ENCODE measurements at places on chromosomes 16 and 17.

DNA sequence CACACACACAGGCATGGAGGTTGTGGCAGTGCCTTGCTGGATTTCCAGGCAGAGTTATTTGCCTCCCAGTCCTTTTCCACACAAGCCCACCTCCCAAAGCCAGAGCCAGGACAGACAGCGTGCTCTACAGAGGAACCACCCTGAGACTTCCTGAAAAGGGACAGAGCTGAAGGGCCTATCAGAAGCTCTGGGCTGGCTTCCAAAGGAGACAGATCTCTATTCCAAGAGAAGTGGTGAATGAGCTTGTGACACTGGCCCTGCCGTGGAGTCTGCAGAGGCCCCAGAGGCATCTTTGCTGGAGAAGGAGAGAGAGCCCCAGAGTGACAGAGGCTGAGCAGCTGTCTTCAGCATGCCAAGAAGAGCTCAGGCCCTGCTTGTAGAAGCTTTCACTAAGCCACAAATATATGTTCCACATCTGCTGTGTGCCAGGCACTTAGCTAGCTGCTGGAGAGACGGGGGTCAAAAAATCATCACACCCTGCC lies 8.3 kb upstream of the LPCAT2 start:
- no peak for DNase-seq

DNA sequence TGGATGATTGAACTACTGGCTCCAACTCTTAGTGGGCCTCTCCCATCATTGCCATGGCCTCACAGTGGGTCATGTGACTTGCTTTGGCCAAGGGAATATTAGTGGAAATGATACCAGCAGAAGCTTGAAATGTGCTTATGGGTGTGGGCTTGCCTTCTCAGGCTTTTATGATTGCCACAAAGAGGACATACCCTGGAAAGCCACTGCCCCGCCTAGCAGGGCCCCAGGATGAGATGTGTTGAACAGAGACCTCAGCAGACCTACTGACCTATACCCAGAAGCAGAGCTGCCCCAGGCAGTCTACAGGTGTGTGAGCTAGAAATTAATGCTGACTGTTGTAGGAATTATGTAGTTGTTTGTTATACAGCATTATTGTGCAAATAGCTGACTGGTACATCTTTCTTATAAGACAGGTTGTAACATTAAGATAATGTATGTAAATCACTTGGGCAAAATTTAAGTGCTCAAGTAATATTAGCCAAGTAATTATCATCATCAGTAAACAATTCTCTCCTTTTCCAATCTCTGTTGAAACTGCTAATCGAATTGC lies 67.8 kb upstream of the CDH5 start:
- DNase-seq = no peak

GRCh38 chr17:51375771-51376170 lies 115.4 kb downstream of the UTP18 start:
- no peak for DNase-seq

DNA sequence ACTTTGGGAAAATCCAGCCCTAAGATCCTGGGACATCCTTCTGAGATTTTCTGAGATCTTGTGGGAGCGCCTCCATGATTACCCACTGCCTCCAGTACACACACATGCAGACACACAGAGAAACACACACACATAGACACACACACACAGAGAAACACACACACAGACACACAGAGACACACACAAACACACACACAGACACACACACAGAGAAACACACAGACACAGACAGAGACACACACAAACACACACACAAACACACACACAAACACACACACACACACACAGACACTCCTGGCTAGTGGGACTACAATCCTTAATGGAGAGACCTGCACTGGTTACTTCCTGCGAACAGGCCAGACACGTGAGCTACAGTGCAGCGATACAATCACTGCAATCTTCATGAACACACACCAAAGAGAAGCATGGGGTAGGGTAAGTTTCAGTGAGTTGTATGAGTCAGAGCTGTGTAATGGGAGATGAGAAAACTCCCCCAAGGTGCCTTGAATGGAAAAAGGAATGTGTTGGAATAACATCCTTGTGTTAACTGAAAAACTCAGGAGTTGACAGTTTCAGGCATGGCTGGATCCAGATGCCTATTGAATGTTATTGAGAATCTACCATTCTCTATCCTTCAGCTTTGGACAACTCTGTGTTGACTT lies 79.5 kb downstream of the SLC6A2 start:
- DNase-seq = no peak

GRCh38 chr17:44362459-44362948 lies 1.1 kb downstream of the FAM171A2 start:
- no peak for DNase-seq

DNA sequence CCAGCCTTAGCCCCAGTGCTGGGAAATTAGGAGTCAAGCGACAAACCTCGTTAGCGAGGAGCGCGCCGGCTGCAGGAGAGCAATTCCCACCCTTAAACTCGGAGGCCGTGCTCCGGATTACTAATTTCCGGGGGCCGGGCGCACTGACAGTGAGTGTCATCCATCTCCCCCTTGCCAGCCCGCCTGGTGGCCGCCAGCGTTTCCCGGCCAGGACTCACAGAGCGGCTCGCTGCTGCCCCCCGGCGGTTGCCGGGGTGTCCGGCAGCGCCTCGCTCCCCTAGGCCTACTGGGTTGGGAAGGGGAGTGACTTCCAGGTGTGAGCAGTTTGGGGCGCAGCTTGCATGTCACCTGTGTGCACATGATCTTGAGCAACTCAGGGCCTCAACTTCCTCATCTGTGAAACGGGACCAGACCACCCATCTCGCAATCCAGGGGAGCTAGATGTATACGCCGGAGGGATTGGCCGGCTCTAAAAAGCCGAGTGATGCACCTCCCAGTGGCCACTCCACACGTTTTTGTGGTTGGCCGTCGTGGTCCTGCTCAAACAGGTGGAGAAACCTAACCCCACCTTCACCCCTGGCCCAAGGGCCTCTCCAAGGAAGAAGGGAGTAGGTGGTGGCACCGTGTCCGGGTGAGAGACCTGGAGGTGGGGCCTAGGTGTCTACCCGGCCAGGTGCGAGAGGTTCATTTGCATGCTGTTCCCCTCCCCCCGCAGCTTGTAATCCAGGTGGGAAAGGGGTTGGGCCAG lies 2.5 kb upstream of the GSE1 start:
- DNase-seq = peak; percentile 93

- no peak for DNase-seq
These were observed 214.1 kb downstream of the SEC14L1 start for GRCh38 chr17:77354670-77355455.

DNA sequence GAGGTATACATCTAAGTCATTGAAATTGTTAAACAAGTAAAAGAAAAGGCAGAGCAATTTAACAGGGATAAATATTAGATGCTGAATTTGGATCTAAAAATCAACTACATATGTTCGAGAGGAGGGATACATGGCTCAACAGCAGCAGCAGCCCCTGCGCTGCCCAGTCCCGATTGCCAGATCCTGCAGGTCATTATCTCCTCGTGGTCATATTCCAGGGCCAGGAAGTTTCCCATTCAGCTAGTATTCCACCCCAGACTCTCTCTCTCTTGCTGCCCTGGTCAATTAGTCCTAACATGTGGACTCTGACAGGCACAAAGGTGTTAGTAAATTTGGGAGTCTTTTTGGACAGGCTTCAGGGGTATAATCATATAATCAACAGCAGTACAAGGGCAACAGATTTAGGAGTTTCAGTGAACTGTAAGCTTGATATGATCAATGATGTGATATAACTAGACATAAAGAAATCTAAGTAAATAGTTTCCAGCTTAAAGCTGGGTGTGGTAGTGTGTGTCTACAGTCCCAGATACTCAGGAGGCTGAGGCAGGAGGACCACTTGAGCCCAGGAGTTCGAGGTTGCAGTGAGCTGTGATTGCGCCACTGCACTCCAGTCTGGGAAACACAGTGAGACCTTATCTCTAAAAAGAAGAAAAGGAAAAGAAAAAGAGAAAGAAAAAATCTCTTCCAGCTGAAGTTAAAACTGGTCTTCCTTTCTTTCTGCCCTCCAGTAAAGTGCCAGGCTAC lies 96.5 kb upstream of the MED13 start:
- no peak for DNase-seq

DNA sequence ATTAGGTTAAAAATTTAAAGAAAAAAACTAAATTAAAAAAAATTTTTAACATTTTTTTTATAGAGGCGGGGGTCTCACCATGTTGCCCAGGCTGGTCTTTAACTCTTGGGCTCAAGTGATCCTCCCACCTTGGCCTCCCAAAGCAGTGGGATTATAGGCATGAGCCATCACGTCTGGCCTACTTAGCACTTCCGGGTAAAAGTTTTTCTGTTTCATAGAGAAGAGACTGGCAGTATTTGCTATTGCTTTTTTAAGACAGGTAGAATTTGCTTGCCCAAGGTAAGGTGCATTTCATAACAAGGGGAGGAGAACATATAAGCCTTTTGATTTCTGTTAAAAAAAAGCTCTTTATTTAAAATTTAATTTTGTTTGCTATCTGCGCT lies 12.0 kb upstream of the HAPSTR1 start:
- no peak for DNase-seq

GRCh38 chr16:342455-343213 lies 9.9 kb downstream of the AXIN1 start:
- no peak for DNase-seq

DNA sequence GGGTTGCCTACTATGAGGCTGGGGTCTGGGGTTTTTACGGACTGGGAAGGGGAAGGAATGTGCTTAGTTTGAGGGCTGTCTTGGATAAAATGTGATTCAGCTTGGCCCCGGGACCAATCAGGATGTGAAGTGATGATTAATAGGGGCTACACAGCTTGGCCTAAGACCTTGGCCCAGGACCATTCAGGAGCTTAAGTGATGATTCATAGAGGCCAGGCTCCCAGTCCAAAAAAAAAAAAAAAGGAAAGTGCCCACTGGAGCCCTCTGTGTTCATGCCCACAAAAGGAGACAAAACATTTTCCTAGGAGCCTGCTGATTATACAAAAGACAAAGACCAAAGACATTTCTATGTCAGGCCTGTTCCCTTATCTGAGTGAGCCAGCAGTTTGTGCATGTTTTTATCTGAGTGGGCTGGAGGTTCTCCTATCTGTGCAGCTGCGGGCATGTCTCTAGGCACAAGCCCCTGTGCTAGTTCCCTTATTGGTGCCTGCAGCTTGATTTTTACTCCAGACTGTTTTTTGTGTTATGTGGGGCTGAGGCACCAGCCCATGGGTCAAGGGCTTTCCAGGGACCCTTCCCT lies 898.2 kb upstream of the GOT2 start:
- no peak for DNase-seq

GRCh38 chr17:78174870-78175642 lies 6.7 kb downstream of the SYNGR2 start:
- no peak for DNase-seq

GRCh38 chr16:3101841-3102470 lies 2.9 kb upstream of the ZSCAN10 start:
- DNase-seq = no peak

- no peak for DNase-seq
These were observed 24.1 kb downstream of the HMOX2 start for GRCh38 chr16:4500272-4500671.

DNA sequence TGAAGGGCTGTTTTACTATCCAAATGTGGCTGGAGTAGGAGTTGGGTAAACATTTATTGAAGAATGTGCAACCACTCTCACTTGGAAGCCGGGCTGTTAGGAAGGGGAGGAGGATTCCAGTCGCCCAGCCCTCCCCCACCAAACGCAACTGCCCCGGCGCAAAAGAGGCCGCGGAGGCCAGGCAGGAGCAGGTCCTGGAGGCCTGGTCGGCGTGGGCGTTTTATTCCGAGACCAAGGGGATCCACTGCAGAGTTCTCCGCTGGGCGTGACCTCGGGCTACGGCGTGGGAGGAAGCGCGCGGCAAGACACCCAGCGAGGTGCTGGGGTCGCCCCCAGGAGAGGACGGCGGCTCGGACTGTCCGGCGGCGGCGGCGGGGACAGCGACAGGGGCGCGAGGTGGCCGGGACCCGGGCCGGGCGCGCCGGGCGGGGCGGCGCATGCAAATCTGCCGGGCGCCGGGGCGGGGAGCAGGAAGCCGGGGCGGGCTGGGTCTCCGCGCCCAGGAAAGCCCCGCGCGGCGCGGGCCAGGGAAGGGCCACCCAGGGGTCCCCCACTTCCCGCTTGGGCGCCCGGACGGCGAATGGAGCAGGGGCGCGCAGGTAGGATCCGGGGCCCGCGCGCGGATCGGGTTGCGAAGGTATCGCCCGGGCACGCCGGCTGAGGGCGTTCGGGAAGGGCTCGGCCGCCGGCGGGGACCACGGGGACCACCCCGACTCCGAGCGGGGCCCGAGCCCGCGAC lies at the start of gene IL4R:
IL4R (plus strand) TSS at position 553 of the 739 bp plus-strand sequence. CDS start 26,230 bp downstream, outside the sequence.
- DNase-seq = no peak

DNA sequence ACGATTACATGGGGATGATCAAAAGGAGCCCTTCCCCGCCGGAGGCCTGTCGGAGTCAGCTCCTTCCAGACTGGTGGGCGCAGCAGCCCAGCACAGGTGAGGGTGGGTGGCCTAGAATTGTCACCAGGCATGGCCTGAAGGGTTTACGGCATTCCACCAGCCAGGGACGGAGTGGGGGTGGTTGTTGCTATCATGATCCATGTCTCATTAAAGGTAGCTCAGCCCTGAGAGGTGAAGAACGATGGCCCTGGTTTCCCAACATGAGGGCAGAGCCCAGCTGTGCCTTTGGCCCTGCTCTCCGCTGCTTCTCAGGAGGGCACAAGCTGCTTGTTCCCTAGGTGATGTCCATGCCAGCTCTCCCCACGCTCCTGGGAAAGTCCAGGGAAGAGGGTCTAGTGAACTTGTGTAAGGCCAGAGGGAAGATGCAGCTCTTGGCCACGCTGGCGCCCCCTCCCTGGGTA lies 14.2 kb downstream of the IRF8 start:
- no peak for DNase-seq

DNA sequence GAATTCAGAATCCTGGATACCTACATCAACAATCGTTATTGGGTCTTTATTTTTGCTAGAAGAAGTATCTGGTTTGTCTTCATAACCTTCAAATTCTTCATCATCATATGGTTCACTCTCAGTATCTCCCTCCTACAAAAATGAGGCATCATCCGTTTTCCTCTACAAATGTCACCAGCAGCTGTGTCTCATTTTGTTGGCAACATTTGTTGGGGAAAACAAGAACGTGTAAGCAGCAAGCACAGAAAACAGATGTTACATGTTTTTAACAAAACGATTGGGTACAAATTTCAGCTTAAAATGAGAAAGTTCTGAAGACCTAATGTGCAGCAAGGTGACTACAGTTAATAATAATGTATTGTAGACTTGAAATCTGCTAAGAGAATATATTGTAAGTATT lies 8.7 kb downstream of the CCDC47 start:
- no peak for DNase-seq

- DNase-seq = no peak
These were observed 9.1 kb downstream of the CTCF start for GRCh38 chr16:67571464-67571863.

GRCh38 chr16:4792951-4793513 lies 2.1 kb upstream of the SMIM22 start:
- no peak for DNase-seq
